Posterior cingulate gyrus (tissue), 11 donors: ENCODE measurements at places on chromosomes 13 and 19.

GRCh38 chr19:27780367-27781075 lies 1432.4 kb downstream of the UQCRFS1 start:
- no peak for DNase-seq

DNA sequence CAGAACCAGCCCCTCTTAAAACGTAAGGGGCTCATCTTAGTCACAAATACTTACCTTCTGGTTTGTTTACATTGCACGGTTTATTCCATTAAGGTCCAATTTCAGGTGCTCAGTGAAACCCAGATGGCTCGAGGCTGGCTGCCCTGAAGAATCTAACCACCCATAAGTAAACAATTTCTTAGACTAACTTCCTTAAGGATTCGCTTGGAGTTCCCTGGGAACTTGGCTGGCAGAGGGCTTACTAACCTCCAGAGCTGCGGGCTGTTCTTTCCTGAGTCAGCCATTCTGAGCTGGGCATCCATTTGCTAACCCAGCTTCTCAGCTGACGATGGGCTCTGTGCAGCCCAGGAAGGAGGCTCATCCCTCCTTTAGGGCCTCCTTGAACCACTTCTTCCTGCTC lies 262.1 kb downstream of the FGF9 start:
- no peak for DNase-seq

- DNase-seq = no peak
These were observed 16.5 kb upstream of the SPACA6 start for GRCh38 chr19:51676566-51677083.

DNA sequence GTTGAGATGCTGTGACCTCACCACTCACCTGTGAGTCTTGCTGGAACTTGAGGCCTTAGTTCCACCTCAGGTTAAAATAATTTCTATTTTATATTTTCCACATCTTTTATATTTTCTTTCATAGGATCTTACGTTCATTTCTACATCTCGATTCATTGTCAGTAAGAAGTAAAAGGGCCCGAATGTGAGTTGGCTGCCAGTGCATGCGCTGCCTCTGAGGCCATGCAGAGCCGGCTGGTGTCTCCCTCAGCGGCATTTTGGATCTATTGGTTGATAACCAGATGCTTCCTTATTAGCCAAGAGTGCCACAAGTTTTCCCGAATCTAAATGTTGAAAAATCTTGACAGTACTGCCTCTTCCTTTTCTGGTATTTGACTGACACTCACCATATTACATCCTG lies 347.3 kb downstream of the TEX29 start:
- no peak for DNase-seq

- DNase-seq = no peak
These were observed 98.3 kb upstream of the KLF5 start for GRCh38 chr13:72960541-72960940.

DNA sequence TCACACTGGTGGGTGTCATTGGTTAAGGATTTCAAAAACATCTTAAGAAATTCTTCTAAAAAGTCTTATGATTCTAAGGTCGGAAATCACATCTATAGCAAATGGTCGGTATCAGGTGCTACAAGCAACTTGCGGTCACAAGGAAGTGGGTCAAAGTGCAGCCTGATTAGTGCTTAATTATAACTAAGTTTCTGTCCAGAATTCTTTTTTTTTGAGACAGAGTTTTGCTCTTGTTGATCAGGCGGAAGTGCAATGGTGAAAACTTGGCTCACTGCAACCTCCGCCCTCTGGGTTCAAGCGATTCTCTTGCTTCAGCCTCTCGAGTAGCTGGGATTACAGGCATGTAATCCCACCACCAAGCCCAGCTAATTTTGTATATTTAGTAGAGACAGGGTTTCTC lies 1.2 kb upstream of the GDF15 start:
- DNase-seq = no peak

GRCh38 chr19:17327654-17328516 lies 6.8 kb downstream of the ANO8 start:
- DNase-seq = no peak

- DNase-seq = no peak
These were observed 46.5 kb upstream of the KPNA3 start for GRCh38 chr13:49838989-49839388.

GRCh38 chr19:7355151-7355820 lies 6.5 kb downstream of the ARHGEF18 start:
- no peak for DNase-seq

DNA sequence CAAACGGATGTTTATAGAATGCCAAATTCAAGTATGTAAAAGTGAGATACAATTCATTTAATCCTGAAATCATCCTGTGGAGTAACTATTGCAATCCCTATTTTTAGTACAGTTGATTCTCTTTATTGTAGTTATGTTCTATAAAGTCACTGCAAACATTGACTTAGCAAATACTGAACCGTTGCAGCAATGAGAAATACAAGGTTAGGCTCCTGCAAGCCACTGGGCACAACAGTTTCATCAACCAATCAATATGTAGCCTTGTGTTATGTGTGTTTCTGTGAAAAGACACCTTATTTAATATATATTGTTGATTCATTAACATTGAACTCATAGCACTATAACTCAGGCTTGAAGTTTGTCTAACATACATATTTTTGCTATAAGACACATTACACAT lies 174.4 kb downstream of the DCT start:
- DNase-seq = no peak

GRCh38 chr13:46656786-46657185 lies 103.8 kb downstream of the LRCH1 start:
- no peak for DNase-seq

DNA sequence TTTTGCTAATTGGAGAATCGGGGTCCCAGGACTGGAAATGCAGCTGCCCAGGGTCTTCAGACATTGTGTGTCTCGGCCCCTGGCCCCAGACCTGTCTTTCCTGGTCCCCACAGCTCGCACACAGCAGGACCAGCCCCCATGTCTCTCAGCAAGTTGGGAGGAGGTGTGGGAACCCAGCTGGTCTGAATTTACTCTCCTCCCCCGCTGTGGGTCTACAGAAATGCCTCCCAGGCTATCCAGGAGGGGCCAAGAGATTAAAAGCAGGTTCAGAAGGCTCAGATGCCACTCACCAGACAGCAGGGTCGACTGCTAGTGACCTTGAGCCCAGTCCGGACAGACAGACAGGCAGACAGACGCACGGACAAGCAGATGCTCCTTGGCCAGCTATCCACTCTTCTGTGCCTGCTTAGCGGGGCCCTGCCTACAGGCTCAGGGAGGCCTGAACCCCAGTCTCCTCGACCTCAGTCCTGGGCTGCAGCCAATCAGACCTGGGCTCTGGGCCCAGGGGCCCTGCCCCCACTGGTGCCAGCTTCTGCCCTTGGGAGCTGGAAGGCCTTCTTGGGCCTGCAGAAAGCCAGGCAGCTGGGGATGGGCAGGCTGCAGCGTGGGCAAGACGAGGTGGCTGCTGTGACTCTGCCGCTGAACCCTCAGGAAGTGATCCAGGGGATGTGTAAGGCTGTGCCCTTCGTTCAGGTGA lies at the start of gene DAND5:
Gene DAND5 (plus strand): TSS at position 285 of the 697 bp plus-strand sequence. CDS start 85 bp downstream, at position 370.
- no peak for DNase-seq

- no peak for DNase-seq
These were observed 10.4 kb downstream of the OLFM4 start for GRCh38 chr13:53038993-53039392.

DNA sequence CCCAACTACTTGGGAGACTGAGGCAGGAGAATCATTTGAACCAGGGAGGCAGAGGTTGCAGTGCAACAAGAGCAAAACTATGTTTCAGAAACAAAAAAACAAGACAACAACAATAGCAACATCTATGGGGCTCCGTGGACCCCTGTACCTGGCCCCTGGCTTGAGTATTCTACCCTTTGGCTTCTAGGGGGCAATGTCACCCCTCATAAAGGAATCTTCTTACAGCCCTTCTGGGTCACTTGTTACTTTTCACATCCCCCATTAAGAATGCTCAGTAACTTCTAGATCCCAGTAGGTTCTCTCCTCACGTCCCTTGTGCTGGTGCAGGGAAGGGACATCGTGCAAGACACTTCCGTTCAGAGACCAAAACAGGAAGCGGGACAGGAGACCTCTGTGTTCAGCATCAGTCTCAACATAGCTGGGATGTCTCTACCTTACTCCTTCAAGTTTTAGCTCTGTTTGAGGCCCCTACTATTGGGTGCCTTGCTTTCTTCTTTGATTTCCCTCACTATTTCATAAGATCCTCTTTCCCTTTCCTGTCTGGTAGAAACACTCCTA lies 218.1 kb upstream of the ARGLU1 start:
- DNase-seq = no peak

GRCh38 chr13:97422118-97423054 lies 11.6 kb upstream of the RAP2A start:
- DNase-seq = no peak

DNA sequence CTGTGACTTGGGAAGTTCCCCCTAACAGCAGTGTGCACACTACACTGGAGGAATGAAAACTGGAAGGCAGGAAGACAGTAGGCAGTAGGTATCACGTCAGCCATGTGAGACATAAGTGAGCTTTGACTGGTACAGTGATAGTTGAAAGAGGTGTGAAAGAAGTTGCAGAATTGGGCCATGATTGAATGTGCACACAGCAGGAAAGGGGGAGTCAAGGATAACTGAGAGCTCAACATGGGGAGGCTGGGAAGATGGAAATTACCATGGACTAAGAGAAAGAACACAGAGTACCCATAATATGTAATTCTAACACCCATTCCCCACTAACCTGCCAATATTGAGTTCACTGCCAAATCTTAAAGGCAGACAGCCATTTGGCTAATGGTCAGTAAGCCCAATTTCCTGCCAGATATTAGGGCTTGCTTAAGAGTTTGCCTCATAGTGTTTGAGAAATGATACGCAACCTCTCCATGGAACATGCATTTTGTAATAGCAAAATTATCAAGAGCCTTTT lies 321.7 kb downstream of the DCT start:
- no peak for DNase-seq

DNA sequence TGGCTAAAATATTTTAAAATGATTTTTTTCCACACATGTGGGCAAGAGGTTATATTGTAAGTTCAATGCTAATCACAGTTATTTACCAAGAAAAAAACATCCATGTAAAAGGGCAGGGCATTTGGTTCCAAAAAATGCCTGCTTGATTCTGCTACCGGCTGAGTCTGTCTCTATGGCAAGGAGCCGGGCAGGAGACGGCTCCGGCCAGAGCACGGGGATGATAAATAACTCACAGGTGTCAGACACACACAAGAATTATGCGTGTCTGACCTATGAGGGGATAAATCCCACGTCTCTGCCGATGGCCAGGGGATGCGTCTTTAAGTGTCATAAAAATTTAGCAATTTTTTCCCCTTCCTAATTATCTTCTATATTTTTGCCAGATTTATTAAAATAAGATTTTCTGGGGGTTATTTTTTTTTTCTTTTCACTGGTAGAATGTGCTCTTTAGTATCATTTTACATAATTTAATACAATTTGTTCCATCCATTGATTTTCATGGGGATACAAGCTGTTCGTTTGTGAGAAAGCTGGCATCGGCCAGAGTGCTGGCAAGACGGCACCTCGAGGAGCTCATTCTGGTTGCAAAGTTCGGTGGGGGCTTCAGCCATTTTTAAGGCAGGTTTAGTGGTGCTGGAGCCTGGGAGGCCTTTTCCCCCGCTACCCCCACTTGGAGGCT lies 253.9 kb downstream of the ZNF536 start:
- no peak for DNase-seq

DNA sequence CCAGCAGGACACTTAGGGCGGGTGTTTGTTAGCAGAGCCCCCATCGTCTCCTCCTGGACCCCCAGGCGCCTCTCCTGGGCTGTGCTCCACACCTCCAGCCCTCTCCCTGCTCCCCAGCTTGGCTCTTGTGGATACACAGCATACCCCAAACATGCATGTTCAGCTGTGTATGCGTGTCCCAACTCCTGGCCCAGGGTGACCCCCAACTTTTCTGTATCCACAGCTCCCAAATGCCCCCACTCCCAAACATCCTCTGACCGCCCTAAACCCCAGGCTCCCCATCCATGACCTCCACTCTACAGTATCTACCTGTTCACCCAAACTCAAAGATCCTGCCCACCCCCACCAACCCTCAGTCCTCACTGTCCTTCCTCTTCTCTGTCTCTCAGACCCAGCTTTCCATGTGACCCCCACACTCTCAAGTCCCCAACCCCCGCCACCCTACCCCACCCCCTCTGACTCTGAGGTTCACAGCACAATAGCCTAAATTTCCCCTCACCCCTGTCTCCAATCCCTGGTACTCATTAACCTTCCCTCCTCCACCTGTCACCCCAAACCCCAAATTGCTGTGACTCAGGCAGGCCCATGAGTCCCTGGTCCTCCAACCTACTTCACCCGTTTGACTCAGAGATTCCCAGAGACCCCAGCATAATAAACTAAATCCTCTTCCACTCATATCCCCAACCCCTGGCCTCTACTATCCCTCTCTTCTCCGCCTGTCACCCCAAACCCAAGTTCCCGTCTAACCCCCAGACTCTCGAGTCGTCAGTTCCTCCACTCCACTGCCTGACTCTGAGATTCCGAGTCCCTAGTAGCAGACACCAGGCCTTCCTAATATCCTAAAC lies 968 bp downstream of the UBE2M start:
- no peak for DNase-seq

DNA sequence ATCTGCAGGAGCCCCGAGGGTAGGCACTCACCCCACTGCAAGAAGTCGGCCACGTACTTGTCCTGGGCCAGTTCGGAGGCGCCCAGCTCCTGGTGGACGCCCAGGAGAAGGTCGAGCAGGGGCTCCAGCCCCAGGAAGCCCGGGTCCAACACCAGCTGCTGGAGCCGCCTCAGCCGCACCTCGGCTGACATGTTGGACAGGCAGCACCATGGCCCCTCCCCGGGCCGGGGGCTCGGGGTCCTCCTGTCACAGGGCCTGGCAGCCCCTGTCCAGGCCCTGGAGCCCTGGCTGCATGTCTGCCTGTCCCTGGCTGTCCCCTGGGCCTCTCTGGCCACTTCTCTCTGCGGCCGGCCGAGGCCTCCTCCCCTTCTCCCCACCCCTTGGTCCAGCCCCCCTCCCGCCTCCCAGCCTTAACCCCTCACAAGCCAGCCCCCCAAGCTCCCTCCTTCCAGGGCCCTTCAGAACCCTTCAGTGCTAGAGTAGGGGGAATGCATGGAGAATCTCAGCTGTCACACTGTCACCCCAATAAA lies at the start of gene DMPK:
Gene DMPK (minus strand): TSS at position 329 of the 530 bp plus-strand sequence. CDS start 138 bp downstream, at position 191.
- no peak for DNase-seq

- DNase-seq = no peak
These were observed 50.8 kb downstream of the LATS2 start for GRCh38 chr13:21010621-21011020.

- no peak for DNase-seq
These were observed 229.7 kb downstream of the KCNRG start for GRCh38 chr13:50244713-50245574.

GRCh38 chr13:24630121-24630520 lies 50.1 kb upstream of the ATP12A start:
- no peak for DNase-seq

DNA sequence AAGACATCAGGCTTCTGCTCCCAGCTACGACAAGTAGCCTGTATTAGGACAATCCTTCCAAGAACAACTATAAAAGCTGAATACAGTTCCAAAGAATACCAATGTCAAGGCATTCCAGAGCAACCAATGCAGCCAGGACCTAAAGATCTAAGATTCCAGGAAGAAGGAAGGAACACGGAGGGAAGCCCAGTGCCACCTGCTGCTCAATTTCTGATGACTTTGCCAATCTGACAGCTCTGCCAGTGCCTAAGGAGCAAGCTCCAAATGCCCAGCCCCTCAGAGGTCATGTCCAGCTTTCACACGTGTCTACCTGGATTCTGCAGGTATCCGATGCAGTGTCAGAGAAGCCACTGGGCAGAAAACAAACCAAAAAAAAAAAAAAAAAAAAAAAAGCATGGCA lies 164.4 kb downstream of the IRS2 start:
- no peak for DNase-seq
